GM12864 (cell line): ENCODE measurements at places on chromosomes 6 and 20.

- DNase-seq = no peak
Observed at GRCh38 chr6:122365775-122366403, 33.6 kb upstream of the HSF2 start.

GRCh38 chr6:31622684-31623091, 2.2 kb downstream of the PRRC2A start:
- DNase-seq = no peak

GRCh38 chr20:2757969-2758368, 42.5 kb downstream of the CPXM1 start:
- no peak for DNase-seq

DNA sequence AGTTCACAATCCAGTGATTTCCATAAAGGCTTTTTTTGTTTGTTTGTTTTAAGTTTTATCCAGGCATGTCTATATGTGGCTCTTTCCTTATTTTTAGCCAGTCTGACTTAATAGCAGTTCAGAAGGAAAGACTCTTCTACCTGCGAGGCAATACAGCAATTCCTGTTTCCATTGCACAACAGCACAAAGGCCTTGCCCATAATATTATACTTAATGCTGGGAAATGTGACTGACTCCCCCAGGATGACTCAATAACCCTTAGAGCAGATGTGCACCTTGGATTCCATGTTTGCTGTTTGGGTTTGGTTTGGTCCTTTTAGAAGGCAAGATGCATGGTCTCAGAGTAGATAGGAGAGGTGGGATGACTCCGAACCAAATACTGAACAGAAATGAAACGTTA, 184.1 kb downstream of the MTFR2 start:
- no peak for DNase-seq

DNA sequence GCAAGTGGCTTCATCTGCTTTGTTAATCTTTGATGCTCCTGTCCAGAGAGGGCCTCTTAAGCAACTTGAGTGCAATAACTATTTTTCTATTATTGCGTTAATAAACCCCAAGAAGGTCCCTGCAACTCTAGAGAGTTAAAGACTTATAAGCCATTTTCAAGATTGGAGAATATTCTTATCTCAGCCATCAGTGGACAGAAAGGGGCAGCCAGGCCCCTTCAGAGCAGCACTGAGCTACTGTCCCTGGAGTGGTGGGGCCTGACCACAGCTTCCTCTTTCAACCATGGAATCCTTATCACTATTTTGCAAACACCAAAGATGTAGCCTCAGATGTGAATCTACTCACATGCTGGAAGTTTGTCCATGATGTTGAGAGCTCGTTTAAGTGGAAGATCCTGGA, 2.8 kb upstream of the MAS1L start:
- DNase-seq = no peak

- DNase-seq = no peak
Observed at GRCh38 chr6:126258150-126258549, 81.8 kb upstream of the CENPW start.

- no peak for DNase-seq
Observed at GRCh38 chr6:134602123-134602522, 284.2 kb upstream of the SGK1 start.

DNA sequence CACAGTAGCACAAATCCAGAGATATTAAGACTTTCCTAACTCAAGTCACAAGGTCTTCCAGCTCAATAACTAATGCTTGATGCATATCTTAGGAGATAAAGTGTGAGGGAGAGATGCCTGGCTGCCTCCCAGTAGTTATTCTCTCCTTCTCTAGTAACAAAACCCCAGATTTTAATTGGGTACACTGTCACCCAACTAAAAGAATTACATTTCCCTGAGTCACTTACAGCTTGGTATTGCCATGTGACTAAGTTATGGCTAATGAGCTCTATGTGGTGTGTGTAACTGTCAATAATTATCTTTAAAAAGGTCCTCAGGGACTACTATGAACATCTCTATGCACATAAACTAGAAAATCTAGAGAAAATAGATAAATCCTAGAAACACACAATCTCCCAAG, 32.0 kb downstream of the KIF6 start:
- no peak for DNase-seq

DNA sequence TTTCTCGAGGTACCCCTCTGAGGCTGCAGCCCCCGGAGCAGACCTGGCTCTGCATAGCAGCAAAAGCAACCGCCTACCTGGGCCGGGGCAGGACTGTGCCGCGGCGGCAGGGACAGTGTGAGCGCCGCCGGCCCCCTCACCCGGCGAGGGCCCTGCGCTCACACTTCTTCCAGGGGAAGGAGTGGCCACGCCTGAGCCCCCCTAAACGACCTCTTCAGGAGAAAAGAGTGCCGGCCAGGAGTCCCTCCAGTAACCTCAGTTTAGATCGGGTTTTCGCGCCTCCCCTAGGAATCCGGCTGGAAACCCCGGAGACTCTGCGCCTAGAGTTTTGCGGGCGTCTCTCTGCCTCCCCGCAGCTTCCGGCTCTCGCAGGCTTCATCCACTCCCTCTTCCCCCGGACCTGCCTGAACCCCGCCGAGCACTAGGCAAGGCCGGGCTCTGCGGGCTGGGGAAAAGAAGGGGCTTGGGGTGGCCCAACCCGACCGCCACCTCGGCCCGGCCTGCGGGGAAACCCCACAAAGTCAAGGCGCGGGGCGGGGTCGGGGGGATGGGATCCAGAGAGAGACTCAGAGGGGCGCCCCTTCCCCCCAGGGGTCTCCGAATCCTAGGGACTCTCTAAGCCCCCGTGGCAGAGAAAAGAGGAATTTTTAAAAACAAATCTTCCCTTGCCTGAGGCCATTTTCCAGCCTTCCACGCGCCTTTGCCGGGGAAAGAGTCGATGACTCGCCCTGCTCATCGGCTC, 558 bp downstream of the LINC00237 start:
- DNase-seq = no peak

DNA sequence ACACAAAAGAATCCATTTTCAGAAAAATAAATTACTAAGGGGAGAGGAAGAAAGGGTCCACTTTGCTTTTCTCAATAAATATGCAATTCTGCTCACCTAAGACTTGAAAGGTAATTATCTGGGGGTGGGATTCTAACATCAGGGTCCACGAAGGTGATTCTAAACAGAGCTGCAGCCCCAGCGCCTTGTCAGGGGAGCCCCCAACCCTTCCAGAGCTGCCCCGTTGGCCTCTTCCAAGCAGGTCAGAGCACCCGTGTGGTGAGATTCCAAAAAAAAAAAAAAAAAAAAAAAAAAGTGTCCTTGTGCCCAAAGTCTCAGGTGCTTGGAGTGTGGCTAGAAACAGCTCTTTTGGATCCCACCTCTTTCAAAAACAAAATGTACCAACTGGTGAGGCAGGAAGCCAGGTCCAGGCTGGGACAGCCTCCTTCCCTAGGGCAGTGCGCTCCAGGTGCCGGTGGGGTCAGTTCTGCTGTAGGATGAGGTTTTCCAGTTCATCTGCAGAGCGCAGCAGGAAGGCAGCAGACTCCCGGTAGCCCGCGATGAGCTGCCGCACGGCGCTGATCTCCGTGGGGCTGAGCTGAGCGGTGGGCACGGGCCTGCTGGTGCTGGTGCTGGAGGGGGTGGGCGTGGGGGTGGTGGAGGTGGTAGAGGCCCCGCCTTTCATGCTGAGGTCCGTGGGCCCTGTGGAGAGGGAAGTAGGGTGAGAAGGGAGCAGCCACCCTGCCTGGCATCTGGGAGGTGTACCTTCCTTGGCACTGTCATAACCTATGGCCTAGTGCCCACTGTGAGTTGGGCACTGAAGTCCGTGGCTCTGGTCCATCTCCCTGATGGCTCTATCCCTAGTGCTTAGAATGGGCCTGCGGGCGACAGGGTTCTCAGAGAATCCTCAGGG, 89.3 kb downstream of the ASXL1 start:
- no peak for DNase-seq

DNA sequence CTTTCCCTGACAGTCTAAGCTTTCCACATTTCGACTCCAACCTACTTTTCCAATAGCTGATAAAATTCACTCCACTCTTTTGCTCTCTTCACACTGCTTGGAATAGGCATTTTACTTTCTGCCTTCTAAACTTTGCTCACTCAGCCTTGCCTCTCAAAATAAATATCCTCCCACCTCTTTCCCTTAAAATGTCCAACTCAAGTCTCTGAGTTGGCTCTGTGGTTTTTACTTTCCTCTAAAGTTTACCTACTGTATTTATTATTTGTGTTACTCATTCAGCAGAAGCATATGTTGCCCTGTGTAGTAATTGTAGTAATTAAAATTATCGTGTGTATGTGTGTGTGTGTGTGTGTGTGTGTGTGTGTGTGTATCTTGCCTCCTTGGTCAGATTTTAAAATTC, 20.0 kb upstream of the CDYL start:
- no peak for DNase-seq

- DNase-seq = no peak
Observed at GRCh38 chr20:59022754-59023153, 3.5 kb downstream of the TUBB1 start.

- no peak for DNase-seq
Observed at GRCh38 chr6:136551103-136551502, 881 bp upstream of the MAP7 start.

- DNase-seq = no peak
Observed at GRCh38 chr6:170265655-170266054, 25.2 kb downstream of the DLL1 start.

- DNase-seq = no peak
Observed at GRCh38 chr6:87118054-87118453, 23.1 kb upstream of the CGA start.

GRCh38 chr6:2865694-2866151, 24.1 kb upstream of the SERPINB1 start:
- DNase-seq = no peak

GRCh38 chr6:109441069-109441816, 719 bp downstream of the SMPD2 start:
- no peak for DNase-seq

DNA sequence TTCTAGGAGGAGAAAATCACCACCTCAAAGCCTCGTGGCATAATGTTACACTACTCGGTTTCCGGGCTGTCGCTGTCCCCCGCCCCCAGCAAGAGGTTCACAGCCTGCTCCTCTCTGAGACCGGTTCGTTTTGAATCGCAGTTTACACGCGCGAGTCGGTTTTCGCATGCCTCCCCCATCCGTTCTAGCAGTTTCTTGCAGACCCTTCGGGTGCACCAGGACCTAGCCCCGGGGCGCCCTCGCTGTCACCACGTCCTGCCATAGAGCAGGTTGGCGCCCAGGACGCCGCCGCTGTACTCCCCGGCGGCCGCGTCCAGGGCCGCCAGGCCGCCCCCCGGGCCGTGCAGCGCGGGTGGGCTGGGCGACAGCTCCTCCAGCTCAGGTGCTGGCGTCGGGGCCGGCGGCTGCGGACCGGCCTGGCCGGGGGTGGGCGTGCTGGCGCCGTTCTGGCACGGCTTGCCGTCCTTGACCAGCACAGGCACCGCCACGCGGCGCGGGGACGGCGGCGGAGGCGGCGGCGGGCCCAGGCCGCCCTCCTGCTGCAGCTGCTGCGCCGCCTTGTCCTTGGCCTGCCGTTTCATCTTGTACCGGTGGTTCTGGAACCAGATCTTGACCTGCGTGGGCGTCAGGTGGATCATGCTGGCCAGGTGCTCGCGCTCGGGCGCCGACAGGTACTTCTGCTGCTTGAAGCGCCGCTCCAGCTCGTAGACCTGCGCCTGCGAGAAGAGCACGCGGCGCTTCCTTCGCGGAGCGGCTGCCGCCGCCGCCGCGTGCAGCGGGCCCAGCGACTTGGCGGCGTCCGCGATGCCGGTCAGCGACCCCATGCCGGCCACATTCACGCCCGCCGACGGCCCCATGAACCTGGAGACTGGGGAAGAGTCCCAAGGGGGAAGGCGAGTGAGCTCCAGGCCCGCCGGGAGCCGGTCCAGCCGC, 1.4 kb downstream of the NKX2-4 start:
- DNase-seq = no peak

DNA sequence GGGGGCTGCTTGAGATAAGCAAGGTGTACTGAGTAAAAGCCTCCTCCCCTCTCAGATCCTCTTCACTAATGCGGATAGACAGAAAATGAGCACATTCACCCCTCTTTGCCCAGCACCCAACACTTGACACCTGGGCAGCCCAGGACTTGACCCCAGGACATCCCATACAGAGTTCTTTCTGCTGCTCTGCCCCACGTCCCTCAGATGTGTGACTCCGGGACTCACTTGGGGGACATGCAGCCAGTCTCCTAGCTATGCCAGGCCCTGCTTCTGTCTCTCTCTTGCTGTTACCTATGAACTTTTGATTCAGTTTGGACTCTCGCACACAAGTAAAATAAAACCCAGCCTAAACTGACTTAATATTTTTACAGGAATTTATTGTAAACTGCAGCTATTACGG, 159.9 kb downstream of the EYA2 start:
- DNase-seq = no peak

GRCh38 chr20:24821391-24821790, 127.7 kb upstream of the CST7 start:
- no peak for DNase-seq

GRCh38 chr20:49659056-49659455, 54.6 kb downstream of the B4GALT5 start:
- DNase-seq = no peak

DNA sequence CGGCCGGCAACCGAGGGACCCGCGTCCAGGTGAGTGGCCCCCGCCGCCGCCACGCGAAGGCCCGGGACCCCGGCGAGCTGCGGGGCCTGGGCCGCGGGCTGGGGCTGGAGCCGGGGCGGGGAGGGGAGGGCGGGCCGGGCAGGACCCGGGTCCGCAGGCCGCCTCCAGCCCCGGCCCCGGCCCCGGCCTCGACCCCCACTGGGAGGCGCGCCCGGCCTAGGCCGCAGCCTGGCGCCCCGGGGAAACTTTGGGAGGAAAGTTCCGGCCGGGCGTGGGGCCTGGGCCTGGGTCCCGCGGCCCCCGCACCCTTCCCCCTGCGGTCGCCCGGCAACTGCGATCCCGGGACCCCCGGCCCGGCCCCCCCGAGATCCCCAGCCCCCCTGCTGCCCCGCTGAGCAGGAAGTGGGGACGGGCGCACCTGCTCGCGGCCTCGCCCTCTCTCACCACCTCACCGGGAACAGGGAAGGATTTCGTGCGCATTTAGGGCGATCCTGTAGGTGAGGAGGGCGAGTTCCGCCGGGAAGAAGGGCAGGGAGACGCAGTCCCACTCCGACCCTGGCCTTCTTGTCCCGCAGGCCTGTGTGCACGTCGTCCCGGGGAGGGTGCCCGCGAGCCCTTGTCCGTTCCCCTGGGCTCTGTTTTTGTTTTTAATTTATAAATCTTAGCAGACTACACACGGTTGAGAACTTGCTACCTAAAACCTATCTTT, 402 bp downstream of the OSBPL2 start:
- DNase-seq = no peak

DNA sequence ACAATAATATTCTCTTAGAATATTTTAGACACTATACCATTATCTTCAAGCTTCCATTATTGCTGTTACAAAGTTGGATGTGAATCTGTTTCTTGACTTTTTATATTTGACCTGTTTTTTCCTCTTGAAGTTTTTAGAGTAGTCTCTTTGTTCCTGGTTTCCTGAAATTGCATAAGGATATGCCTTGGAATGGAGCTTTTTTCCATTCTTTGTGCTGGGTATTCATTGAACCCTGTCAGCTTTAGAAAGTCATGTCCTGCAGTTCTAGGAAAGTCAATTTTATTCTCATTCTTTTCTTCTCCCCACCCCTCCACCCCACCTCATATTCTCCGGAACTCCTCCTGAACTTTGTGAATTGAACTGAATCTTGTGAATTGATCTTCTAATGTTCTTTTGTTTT, 92.4 kb upstream of the FOXO3 start:
- DNase-seq = no peak

- DNase-seq = no peak
Observed at GRCh38 chr20:37160683-37161082, 18.4 kb upstream of the RPN2 start.
